NCI-H2171 treated with DMSO at 0.1 percent for 48 hours (cell line): ENCODE measurements at places on chromosomes 3 and 15.

DNA sequence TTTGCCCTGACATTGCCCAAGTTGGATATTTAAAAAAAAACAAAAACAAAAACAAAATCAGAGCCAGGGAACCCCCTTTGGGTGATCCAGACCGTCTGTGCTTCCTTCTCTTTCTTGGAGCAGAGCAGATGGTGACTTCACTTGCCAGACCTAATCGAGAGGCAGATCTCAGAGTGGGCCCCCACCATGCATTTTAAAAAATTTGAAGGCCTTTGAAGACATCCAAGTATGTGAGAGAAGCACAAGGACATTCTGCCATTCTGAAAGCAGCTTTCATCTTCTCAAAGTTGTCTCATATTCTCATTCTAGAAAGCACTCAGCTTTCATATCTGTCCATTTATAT lies 93.3 kb downstream of the SV2B start:
- peak; percentile 83 for DNase-seq

DNA sequence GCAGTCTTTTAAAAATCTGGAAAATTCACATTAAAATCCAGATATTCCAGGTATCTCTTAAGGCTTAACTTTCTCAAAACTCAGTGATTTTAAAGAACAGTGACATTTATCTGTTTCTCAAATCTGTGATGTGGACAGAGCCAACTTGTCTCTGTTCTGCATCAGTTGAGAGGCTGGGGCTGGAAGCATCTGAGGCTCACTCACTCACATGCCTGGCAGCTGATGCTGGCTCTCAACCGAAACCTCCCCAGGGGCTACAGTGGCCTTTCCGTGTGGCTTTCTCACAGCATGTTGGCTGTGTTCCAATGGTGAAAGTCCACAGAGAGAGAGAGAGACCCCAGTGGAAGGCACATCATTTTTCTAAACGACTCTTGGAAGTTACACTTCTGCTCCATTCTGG lies 53.5 kb downstream of the CEMIP start:
- DNase-seq = peak; percentile 82

- DNase-seq = no peak
Observed at GRCh38 chr3:189714991-189715961, 84.1 kb downstream of the TP63 start.

DNA sequence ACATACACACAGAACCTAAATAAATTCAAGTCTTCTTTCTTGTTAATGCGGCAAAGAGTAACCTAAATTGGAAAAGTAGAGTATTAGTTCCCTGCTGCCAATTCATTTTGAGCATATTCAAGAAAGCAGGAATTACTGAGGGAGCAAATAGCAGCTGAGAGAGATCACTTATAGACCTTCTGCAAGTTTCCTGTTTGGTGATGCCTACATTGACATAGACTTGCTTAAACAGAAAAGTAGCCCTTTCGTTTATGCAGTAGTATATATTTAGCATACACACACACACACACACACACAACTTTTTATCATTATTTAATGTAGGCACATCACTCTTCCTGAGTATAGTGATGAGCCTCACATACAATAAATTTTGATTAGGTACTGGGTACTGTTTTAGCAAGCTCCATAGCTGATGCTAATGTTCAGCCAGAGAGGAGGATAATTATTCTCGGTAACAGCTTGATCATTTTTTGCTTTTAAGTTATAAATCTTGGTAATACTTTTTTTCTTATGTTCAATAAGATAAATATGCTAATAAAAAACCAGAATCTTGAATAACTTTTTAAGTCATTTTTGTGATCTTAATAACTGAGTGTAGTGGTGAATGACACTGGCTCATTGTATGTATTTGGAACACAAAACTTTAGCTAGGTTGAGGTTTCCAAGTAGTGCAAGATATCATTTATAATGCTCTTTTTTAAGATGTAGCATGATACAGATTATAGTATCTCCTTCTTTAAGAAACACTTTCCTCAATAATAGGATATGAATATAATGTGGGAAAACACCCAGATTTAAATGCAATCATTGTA lies 174.7 kb downstream of the MBNL1 start:
- no peak for DNase-seq

GRCh38 chr3:131388490-131388799 lies 6.9 kb downstream of the NUDT16 start:
- DNase-seq = no peak

DNA sequence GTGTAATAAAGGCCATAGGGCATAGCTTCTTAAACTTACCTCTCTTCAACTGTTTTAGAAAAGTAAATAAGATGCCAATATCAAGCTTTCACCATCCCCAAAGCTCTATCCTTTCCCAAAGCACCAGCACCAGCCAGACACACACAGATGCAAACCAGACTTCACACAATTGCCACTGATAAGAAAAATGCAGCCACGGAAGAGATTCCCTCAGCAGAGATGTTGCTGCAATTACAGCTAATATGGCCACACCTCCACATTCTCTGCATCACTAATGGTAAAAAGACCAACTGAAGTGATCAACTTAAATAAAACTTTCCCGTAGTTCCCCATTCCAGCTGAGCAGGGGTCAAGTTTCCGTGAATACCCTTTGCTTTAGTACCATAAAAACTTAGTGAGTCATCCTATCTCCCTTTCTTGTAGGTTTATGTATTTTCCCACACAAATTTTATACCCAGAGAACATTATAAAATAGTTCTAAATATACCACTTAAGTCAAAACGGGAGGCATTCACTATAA lies 64.4 kb downstream of the SLC9A9 start:
- no peak for DNase-seq

- no peak for DNase-seq
Observed at GRCh38 chr3:197289726-197290125, 8.7 kb downstream of the DLG1 start.

- no peak for DNase-seq
Observed at GRCh38 chr15:71788646-71789579, 21.4 kb upstream of the NR2E3 start.

GRCh38 chr3:195450731-195451229 lies 8.0 kb upstream of the ACAP2 start:
- peak; percentile 88 for DNase-seq

DNA sequence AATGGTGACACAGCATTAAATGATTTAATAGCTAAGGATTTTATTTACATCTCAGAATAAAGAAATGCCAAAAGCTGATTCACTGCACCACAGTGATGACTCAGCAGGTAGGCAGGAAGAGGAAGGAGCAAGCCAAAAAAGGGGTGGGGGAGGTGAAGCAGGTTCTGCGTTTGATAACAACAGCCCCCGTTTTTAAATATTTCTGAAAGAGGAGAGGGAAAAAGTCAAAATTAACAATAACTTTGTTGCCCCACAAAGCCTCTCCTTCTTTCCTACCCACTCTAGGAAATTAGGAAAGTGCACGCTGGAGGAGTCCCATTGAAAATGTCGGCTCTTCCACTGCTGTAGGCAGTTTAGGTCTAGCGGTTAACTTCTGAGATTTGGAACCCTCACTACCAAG lies 9.9 kb upstream of the CCDC54 start:
- DNase-seq = no peak

GRCh38 chr15:35618260-35619188 lies 72.6 kb upstream of the DPH6 start:
- no peak for DNase-seq

DNA sequence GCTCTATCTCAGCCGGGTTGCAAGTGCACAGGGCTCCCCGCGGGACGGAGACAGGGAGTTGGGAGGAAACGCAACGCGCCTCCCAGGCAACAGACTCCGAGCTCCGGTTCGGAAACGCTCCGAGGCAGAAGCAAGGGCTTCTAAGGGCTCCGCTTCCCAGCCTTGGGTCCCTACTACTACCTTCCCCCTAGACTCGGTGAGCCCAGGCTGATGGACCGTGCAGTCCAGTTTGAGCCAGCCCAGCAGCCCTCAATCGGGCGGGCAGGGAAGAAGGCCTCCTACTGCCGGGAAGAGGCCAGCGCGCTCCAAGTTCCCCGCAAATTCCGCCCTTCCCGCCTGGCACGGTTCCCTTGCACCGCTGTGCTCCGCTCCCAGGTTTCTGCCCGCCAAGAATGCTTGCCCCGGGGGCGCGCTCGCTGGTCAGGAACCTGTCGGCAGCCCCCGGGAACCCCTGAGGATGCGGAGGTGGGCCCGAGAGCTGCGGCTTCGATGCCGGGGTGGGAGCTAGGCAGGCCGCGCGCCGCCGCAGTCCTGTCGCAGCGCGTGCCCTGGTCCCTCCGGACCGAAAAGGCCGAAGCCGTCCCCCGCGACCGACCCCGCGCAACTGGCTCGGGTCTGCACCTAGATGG lies 728 bp downstream of the TRANK1 start:
- DNase-seq = peak; percentile 10

GRCh38 chr3:88986834-88987233 lies 120.6 kb upstream of the EPHA3 start:
- no peak for DNase-seq
